ENCODE measurements at places on chromosomes 4 and X.
A peak's percentile ranks its signal among the peaks of the same experiment; 100 is the strongest.

- DNase-seq: no peak
Measured at GRCh38 chr4:6184169-6184568, 16.2 kb downstream of the JAKMIP1 start.

GRCh38 chrX:50183891-50184290, 16.9 kb downstream of the AKAP4 start:
- DNase-seq: no peak

DNA sequence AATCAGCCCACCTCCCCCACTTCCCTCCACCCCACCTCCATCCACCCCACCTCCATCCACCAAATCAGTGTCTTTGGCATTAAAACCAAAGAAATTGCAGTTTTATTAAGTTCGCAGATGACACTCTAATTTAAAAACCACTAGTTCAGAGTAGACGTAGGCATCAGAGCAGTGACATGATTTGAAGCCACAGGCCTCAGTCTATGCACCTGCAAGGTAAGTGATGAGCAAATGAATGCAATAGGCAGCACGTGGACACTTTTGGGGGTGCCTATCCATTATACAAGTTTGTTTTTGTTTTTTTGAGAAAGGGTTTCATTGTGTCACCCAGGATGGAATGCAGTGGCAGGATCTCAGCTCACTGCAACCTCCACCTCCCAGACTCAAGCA, 88.0 kb upstream of the TRIM2 start:
- no peak for DNase-seq

- no peak for DNase-seq
Measured at GRCh38 chrX:15874672-15875071, 20.1 kb upstream of the AP1S2 start.

GRCh38 chr4:116397714-116398113, 687.7 kb downstream of the TRAM1L1 start:
- DNase-seq: no peak

- DNase-seq: no peak
Measured at GRCh38 chr4:55758570-55758969, 61.0 kb upstream of the EXOC1L start.

GRCh38 chr4:14883166-14883565, 119.1 kb upstream of the CPEB2 start:
- no peak for DNase-seq

DNA sequence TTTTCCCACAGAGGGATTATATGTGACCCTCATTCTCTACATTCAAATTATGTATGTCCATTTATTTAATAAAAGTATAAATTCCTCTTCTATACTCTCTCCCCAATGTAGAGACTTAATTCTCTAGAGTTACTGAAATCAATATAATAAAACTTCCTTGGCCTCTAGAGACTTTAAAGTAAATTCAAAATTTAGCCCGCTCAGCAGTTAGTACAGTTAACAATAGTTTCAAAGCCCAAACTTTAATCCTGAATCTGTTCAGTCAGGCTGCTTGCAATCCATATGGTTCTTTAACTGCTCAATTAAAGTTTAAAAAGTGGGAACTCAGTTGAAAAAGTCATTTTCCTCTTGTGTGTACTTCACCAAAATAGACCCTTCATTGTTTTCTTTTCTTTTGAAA, 2558.4 kb downstream of the ARAP2 start:
- DNase-seq: no peak

DNA sequence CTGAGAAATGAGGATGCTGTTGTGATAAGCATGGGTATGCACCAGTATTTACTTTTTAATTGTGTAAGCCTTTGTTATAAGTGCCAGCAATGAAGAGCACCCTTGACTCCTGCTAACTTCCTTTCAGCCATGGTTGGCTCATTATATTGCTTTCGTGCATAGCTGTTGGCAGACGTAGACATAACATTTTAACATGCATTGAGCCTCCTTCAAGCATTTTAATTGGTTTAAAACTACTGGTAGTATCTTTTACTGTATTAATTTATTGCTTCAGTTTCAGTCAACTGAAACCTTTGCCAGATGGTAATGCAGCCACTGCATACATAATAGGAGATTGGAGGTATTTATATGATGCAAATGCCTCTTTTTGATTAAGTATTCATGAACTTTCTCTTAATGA, 1285.4 kb downstream of the PCDH18 start:
- DNase-seq: no peak

- DNase-seq: no peak
Measured at GRCh38 chr4:3345384-3345783, 52.6 kb downstream of the RGS12 start.

DNA sequence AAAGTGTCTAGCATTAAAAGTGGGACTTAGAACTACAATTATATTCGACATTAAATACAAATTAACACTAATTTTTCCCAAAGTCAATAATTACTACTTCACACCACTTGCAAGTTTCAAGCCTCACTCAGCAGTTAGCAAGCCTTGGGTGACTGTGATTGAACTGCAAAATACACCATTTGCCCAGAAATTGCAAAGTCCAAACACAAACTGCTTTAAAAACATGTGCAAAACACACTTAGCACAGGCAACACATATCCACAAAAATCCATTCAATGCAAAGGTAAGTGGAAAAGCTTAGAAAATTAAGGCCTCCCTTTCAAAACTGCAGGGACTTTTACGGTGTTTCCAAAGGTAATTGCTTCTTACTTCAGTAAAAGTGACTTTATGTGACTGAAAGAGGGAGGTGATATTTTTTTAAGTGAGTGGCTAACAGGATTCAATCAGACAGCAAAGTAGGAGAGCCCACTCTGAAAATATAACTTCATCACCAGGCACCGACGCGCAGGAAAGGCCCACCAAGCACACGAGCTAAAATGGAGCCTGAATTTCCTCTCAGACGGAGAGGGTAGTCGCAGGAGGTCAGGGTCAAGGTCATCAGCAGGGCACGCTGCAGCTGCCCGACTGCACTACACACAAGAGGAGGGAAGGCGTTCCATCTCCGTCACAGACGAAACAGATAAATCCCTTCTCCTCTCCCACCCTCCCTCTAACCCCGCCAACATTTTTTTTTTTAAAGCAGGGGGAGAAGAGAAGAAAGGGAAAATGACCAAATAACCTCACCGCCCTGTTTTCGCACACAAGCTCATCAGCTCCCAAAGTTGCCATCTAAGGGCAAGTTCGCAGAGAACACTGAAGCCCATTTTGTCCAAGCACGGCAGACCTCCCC, 3.1 kb downstream of the ZNF827 start:
- DNase-seq: peak; percentile 47

Measured in activated naive CD8-positive, alpha-beta T cell treated with anti-CD3 and anti-CD28 coated beads, Interleukin-2, amount 10 ng/mL, durations not matched to agents 7 days and 5 days (primary cell).